ENCODE measurements at places on chromosomes 12 and 14. TPM values are rescaled to one million over a fixed set of nuclear protein-coding genes. Genes with fewer than 3 reads are reported as not detected.

The C12orf43 gene
- total RNA-seq: 9.3 TPM

The FICD gene
- 3.7 TPM for total RNA-seq

The KRT86 gene
- not detected for total RNA-seq

The TTC9 gene
- 14.1 TPM for total RNA-seq

The KRT82 gene
- total RNA-seq: not detected
